ENCODE measurements at places on chromosomes 2 and 18. TPM values are rescaled to one million over a fixed set of nuclear protein-coding genes. Genes with fewer than 3 reads are reported as not detected.

CCDC74A gene
- total RNA-seq = 3.6 TPM

POMC gene
- total RNA-seq = 6.2 TPM

DNA sequence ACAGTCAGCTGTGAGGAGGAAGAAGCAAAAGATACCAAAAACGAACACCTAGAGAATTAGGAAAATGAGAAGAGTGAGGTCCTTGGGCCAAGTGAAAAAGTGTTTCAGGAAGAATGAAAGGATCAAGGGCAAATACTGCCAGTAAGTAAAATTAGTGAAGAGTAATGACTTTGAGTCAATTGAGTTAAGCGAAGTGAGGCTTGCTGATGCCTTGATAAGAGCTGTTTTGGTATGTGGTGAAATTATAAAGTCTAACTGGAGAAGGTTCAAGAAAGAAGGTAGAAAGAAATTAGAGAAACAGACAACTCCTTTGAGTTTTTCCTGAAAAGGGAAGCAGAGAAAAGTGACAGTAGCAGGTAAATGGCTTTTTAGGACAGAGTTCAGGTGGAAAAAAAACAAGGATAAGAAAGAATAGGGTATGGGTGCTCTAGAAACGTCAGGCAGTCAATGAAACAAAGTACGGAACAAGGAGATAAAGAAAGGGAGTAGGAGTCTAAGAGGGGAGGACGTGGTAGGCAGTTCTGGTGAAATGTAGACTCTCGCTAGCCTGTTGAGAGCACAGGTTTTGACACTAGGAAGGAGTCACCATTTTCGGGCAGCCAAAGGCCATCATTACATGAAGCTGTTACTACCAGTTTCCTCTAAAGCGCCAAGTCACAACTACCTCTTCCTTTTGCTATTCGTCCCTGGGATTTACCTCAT is 42.9 kb downstream of the SMC6 start:
- no peak overlapping the region for H3K27ac ChIP-seq
- H3K27me3 ChIP-seq = no peaks in the 10 kb centered on the region
- no peaks in the 10 kb centered on the region for H3K4me1 ChIP-seq
- H3K4me3 ChIP-seq = no peak overlapping the region

DNA sequence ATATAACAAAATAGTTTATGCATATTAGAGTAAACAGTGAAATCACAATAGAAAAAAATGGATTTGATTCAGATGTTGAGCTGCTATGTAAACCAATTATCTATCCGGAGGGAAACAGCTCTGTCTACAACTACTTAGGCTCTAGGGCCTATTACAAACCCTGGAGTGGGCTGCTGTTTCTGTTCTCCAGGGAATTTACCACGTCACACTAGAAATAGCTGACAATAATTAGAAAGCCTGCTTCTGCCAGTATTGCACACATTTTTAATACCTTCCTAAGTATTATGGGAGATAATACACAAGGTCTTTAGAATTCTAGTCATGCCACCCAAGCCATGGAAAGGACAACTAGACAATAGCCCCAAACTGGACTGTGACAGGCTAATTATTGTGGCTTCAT is 411.1 kb downstream of the FIGN start:
- no peaks in the 10 kb centered on the region for H3K27me3 ChIP-seq
- no peak overlapping the region for H3K27ac ChIP-seq
- no peak overlapping the region for H3K4me3 ChIP-seq
- H3K4me1 ChIP-seq = no peaks in the 10 kb centered on the region
- no peaks in the 10 kb centered on the region for H3K36me3 ChIP-seq
- no peak for DNase-seq

DNA sequence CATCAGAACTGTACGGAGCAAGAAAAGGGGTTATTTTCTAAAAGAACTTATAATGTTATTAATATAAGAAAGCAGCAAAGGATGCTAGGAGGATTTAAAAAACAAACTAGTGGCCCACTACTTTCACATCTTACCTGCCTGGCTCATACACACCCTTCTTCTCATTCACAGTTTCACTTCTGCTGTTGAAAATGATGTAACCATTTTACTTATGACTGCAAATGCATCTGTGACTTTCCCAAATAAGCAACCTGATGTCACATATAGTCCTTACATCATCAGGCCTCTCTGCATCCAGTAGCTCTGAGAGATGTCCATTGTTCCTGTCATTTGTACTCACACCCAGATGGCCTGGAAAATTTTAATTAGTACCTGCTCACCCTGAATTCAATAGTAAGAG is 101.8 kb upstream of the MYO3B start:
- DNase-seq = no peak
- no peak overlapping the region for H3K27ac ChIP-seq
- H3K4me3 ChIP-seq = no peak overlapping the region
- no peaks in the 10 kb centered on the region for H3K4me1 ChIP-seq
- H3K36me3 ChIP-seq = peaks cover 9% of the 10 kb centered on the region
